ENCODE measurements at places on chromosomes 6 and 20.

DNA sequence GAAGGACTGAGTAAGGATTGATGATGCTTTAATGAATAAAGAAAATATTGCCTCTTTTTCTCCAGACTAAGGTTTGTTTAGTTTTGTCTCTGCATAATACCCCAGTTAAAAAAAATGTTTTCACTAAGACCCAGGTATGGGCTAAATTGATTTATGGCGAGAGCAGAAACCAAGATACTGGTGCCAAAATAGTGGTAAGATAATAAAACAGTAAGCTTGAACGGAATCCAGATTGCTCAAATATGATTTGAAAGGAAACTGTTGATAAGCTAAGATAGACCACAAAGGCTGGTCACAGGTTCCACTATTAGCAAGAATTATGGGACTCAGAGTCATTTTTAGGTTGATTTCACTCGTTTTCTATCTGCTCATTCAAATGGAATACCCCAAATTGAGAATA is 831.2 kb downstream of the EPHA7 start:
- DNase-seq = no peak

- no peak for DNase-seq
Measured at GRCh38 chr6:139701695-139702094, 327.2 kb upstream of the CITED2 start.

- no peak for DNase-seq
Measured at GRCh38 chr6:148138573-148138972, 204.1 kb upstream of the SASH1 start.

GRCh38 chr6:110878751-110879522 is 4.4 kb downstream of the AMD1 start:
- no peak for DNase-seq

DNA sequence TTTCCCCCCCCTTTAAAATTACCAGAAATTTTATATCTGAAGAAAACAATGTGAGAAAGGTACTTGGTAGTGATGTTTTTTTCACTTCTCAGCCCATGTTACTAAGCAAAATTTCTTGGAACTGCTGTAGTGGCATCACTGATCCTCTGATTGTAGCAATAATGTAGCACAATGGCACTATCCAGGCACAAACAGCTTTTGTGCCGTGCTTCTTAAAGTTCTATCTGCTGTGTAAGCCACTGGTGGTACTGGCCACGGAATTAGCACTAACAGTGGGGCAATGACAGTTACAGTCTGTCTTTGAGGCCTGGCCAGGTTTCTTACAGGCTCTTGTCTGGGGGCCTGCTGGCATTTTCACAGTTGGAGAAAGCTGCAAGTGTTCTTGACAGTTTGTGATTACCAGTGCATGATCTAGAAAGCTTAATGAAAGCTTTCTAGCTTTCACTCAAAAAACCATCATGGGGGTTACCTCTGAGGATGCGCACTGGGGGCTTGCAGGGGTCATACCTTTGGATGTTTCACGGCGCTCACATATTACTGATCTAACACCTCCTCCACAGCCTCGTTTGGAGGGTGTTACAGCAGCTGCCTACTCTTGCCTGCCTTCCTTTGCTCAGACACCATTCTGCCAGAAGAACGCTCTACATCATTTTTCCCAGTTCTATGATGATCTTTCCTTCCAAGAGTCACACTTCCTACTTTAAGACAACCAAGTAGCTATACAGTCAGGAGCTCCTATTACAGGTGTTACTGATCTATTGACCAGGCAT is 58.4 kb upstream of the ARMH2 start:
- DNase-seq = no peak

- DNase-seq = no peak
Measured at GRCh38 chr6:106617302-106617701, 12.0 kb downstream of the RTN4IP1 start.

GRCh38 chr20:23434521-23435313 is 4.8 kb upstream of the CSTL1 start:
- no peak for DNase-seq

- DNase-seq = peak; percentile 25
Measured at GRCh38 chr20:17898548-17898994, 70.0 kb downstream of the SNX5 start.

DNA sequence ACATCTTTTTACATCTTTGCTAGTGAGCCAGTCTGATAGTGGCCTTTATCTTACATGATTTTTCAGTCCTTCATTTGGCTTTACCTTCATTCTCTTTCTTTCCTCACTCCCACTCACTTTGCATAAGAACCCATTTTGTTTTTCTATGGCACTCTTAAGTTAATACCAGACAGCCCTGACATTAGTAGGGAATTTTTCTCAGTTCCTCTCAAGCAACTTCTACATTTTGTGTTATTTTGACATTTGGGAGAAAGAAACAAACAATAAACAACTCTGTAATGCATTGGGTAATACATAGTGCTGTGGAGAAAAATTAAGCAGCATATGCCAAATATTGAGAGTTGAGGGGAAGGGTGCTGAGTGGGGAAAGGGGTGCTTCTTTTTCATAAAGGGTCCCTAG is 524.1 kb upstream of the JAG1 start:
- no peak for DNase-seq

DNA sequence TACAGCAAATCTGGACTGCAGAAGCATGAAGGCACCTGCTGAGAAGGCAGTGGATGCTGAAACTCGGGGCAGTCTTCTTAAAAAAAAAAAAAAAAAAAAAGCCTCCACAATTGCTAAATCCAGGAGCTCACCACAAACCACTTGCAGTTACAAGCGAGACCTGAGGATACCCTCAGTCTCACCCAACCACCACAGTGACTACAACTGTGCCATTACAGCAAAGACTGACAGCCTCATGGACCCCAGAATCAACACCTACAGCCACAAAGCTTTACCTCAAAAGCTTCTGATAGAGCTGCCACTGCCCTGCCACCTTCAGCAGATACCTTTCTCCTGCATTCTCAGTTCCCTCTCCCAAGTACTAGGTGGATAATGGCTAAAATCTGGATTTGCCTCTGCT is 9.0 kb downstream of the COL21A1 start:
- no peak for DNase-seq

- DNase-seq = no peak
Measured at GRCh38 chr20:59819496-59820203, 113.8 kb downstream of the SYCP2 start.

GRCh38 chr6:43981363-43981990 is 145.8 kb downstream of the MRPL14 start:
- DNase-seq = no peak

- DNase-seq = no peak
Measured at GRCh38 chr20:20327746-20328145, 40.2 kb upstream of the INSM1 start.

GRCh38 chr6:72367439-72367838 is 254.4 kb upstream of the KCNQ5 start:
- DNase-seq = no peak

DNA sequence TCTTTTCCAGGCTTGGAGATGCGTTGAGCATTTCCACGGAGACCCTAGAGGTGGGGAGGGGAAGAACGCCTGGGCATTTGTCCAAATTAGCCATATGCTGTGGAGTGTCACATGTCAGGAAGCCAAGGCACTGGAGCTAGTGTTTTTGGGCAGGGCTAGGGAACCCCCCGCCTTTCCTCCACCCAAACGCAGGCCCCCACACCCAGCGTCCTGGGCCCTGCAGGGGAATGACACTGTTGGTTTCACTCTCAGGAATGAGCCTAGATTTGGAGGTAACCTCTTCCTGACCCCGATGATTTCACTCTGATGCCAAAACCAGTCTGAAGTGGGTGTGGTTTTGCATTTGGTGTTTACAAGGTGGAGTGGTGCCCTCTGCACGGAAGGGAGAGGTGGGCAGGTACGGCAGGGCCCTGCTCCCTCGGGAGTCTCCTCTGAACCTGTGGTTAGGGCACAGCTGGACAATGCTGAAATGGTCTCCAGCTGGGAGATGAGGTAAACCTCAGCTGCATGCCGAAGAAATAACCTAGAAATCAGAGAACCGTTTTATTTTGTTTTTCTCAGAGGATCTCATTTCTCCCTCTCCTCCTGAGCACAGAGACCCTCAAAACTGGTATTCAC is 29.5 kb downstream of the MTHFD1L start:
- DNase-seq = no peak

DNA sequence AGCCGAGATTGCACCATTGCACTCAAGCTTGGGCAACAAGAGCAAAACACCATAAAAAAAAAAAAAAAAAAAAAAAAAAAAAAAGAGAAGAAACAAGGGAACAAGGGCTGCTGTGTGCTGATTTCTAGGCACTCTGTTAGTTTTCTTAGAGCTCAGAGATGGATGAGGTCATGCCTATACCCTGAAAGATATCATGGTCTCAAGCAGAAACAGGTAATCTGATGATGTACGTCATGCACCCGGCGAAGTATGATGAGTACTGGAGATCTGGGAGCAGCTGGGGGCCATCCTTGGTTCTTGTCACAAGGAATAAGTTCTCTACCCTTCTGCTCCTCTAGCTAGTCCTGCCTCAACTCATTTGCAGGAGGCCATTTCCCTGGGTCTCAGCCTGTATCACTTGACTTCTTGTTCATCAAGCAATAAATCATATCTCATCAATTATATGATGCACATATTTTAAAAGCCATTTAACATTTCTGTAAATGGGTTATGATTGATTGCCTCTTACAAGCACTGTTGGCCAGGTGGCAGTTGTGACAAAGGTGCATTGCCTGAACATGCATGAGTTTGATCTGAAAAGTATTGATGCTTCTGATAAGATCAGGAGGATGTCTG is 517.2 kb downstream of the DHX35 start:
- DNase-seq = no peak

DNA sequence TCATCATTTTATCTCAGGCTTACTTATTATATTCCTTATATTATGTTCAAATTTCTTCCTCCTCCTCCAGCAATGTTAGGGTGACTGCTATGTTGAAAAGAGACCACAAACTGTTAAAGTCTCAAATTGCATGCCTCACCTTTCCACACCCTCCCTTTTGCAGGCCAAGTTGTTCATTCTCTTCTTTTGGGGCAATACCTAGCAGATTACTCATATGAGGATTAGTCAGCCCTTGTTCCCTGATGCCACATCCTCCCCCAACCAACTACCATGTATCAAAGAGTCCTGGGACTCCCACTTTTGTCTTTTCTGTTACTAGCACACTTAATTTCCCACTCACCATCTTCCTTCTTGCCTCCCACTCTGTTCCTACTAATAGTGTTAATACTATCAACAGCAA is 434.7 kb downstream of the BCKDHB start:
- no peak for DNase-seq

DNA sequence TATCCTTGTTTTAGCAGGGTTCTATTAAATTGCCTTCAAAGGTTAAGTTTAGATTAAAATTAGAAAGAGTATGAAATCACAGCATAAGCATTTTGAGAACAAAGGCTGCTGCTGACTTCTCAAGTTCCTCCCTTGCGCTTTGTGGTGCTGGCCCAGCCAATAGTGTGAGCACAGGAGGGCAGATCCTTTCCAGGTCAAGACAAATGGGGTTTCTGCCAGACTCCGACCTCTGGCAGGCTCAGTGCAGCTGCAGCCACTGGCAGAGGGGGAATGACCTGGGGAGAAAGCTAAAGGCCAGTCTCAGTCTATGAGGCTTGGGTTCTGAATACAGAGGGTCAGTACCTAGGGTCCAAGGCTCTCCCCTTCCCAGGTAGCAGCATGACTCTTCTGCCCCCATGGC is 27.0 kb downstream of the CLIC5 start:
- no peak for DNase-seq

DNA sequence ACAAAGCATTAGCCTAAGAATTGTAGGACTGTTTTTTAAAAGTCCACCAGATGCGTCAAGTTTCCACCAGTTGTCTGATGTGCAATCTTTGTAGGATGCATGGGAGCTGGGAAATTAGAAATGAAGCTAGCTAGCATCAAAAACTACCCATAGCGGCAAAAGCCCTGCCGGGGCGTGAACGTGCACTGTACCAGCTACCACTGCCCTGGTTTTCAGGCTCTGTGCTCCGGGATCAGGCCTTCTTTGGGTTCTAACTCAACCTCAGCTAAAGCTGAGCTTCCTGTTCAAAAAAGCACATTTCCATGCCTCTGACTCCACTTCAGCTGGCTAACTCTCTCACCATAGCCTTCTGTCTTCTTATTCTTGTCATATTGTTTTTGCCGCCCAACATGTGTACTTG is 26.9 kb upstream of the FUCA2 start:
- no peak for DNase-seq

- no peak for DNase-seq
Measured at GRCh38 chr20:64039293-64040160, 3.5 kb downstream of the C20orf204 start.

DNA sequence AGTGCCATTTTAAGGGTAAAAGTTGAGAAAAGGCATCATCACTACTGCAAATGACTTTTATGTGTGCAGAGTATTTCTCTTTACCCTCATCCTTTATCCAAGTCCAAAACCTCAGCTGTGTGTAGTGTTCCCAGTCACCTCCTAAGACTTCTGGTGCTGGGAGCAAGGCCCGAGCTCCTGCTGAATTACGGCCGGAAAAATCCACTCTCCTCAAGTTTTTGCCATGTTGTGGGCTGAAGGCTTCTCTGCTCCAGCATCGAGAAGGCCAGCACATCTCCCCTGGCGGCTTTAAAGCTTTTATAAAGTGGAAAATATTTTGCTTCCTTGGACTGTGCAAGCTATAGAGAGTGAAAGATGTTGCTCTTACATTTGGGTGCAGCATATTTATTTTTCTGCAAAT is 153.2 kb upstream of the THBS2 start:
- no peak for DNase-seq

- DNase-seq = no peak
Measured at GRCh38 chr20:57478176-57478575, 46.8 kb downstream of the CTCFL start.

GRCh38 chr6:44035621-44036020 is 91.6 kb downstream of the MRPL14 start:
- no peak for DNase-seq

DNA sequence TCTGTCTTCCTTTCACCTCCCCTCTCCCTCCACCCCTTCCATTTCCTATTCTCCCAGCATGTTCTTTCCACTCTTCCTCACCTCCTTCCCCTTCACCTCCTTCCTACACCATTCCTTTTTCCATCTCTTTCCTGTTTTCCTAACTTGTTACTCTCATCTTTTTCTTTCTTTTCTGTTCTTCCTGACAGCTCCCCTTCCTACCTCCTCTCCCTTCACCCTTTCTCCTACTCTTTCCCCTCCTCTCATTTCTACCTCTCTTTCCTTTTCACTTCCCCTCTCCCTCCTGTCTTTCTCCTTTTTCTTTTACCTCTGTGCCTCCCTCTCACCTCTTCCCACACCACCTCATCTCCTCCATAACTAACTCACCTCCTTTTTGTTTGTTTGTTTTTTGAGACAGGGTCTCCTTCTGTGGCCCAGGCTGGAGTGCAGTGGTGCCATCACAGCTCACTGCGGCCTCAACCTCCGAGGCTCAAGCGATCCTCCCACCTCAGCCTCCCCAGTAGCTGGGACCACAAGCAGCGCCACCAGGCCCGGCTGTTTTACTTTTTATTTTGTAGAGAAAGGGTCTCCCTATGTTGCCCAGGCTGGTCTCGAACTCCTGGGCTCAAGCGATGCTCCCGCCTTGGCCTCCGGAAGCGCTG is 864 bp upstream of the ARFGEF2 start:
- DNase-seq = no peak
